Amniotic stem cell (primary cell): ENCODE measurements at places on chromosomes 5 and 9.

GRCh38 chr9:124019771-124020519, 8.4 kb downstream of the LHX2 start:
- DNase-seq, result no peak

GRCh38 chr9:98793031-98793430, 3.3 kb downstream of the ANKS6 start:
- DNase-seq, result no peak

DNA sequence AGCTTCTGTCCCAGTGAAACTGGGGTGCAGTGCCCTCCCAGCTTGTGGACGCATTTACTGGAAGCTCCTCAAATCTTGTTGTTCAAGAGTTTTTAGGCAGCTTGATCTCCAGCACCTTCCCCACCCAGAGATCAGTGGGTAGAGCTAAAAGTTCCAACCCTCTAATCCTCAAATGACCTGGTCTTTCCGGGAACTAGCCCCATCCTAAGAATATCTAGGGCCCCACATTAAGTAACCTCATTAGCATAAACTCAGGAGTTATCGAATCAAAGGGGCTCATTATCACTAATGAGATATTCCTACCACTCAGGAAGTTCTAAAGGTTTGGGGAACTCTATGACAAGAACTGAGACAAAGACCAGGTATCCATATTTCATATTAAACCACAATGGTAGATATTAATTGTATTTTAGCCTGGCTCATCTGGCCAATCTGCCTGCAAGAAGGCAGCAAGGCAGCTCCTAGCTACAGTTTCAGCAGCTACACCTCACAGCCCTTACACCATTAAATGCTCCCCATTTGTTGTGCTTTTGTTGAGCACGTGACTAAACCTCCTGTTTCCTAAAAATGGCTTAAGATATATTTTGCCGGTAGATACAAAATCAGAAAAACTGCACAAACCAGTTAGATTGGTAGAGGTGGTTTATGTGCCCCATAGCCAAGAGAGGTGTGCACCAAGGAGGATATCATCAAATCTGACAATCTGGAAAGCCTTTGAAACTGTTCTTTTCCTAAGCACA, 24.6 kb upstream of the SLC22A5 start:
- no peak for DNase-seq

- no peak for DNase-seq
Observed at GRCh38 chr9:134189470-134190231, 25.3 kb upstream of the RNU6ATAC start.

DNA sequence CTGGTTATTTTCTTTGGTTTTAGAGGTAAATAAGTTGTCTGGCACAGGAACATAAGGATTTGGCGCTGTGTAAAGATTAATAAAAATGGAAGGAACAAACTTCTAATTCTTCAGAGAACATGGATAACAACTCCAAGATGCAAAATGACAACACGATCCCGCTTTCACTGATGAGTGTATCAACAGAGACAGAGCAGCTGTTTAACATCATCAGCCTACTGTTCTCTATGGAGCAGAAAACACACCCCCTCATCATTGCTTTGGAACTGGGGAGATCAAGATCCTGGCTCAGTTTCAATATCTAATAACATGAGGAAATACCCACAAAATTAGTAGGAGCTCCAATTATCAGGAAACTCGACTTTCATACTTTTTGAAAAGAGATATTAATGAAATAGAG, 8.3 kb upstream of the GAS1 start:
- no peak for DNase-seq

DNA sequence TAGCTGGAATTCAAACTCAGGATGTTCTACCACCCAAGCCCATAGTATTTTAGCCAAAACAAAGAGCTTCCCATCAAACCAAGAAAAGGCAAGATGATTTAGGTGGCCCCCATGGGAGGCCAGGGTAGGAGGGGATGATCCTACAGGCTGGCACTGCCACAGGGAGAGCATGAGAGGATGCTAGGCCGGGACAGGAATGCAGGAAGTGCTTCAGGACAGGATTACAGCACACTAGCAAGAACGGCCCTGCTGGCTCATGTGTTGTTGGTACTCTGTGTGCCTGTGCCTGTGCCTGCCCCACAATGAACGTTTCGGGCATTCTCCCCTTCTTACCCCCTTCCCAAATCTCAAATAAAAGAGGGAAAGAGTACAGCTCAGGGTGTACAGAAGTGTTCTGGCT, 110.7 kb upstream of the TRIM32 start:
- DNase-seq, result no peak

- DNase-seq, result no peak
Observed at GRCh38 chr9:112212926-112213325, 37.8 kb upstream of the SUSD1 start.

GRCh38 chr5:154570572-154571324, 92.7 kb upstream of the HAND1 start:
- no peak for DNase-seq

GRCh38 chr5:3258050-3258449, 337.6 kb upstream of the IRX1 start:
- DNase-seq, result no peak

DNA sequence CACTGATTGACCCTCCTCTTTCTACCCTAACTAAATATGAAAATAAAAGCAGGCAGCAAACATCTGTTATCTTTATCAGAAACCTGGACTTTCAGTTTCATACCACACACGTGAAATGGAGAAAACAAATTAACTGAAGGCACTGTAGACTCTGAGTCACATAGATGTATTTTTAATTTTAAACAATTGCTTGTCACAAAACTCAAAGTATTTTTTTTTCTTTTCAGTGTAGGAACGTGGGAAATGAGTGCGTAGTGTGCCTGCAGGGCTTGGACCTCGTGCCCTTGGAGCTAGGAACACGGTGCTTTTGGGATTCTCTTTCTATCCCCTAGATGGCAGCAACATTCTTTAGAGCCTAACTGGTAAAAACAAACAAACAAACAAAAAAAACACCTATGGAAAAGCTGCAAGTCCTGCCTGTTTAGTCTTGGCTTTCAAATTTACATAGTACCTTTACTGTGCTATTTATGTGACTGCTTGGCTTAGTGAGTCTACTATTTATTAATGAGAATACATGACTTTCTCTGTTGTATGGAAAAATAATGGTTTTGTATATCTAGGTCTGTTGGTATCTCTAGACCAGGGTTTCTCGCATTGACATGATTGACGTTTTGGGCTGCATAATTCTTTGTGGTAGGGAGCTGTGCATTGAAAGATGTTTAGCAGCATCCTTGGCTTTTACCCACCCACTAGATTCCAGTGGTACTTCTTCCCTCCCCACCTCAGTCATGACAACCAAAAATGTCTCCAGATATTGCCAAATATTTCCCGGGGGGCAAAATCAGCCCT, 16.8 kb upstream of the ACTBL2 start:
- DNase-seq, result peak; percentile 39

GRCh38 chr5:108379722-108380530, 2.0 kb downstream of the FBXL17 start:
- no peak for DNase-seq
